Cortex of kidney (tissue), 1 donor: ENCODE measurements at places on chromosomes 3 and 15.

DNA sequence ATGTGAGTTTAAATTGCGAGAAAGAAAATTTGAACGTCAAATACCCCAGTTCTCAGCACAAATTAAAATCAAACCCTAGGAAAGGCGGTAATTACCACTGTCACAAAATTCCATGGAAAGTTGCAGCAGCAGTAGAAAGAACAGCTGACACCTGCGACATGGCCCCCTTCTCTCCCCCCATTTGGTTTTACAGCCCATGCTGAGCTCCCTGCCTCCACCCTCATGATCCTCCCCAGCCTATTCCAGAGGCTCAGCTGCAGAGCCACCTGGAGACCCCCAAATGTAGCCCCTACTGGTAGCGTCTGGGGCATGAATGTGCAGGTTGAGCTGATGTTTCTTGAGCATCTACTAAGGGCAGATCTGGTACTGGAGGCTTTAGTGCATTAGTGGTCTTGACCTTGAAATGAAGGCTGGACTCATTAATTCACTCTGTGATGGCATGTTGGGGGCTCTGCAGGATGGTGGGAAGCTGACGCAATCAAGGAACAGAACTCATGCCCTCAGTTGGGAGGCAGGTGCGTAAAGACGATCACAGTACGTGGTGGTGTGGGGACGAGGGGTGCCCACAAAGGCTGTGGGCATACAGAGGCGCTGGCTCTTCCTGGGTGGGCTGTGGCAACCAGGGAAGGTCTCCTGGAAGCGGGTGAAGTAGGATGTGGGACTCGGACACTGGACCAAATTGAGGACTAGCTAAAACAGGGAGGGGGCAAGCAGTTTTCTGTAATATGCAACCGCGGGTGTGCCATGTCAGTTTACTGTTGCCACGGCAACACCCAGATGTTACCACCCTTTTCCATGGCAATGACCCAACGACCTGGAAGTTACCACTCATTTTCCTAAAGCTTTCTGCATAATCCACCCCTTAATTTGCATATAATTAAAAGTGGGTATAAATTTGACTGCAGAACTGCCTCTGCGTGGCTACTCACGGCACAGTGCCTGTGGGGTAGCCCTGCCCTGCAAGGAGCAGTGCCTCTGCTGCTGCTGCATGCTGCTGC lies 39.8 kb downstream of the PRKCD start:
- DNase-seq: no peak

GRCh38 chr3:47583320-47584075 lies 4.8 kb upstream of the CSPG5 start:
- no peak for DNase-seq

GRCh38 chr15:37103475-37104423 lies 3.4 kb upstream of the MEIS2 start:
- no peak for DNase-seq

- DNase-seq: no peak
Measured at GRCh38 chr3:168040607-168041208, 55.0 kb downstream of the GOLIM4 start.

DNA sequence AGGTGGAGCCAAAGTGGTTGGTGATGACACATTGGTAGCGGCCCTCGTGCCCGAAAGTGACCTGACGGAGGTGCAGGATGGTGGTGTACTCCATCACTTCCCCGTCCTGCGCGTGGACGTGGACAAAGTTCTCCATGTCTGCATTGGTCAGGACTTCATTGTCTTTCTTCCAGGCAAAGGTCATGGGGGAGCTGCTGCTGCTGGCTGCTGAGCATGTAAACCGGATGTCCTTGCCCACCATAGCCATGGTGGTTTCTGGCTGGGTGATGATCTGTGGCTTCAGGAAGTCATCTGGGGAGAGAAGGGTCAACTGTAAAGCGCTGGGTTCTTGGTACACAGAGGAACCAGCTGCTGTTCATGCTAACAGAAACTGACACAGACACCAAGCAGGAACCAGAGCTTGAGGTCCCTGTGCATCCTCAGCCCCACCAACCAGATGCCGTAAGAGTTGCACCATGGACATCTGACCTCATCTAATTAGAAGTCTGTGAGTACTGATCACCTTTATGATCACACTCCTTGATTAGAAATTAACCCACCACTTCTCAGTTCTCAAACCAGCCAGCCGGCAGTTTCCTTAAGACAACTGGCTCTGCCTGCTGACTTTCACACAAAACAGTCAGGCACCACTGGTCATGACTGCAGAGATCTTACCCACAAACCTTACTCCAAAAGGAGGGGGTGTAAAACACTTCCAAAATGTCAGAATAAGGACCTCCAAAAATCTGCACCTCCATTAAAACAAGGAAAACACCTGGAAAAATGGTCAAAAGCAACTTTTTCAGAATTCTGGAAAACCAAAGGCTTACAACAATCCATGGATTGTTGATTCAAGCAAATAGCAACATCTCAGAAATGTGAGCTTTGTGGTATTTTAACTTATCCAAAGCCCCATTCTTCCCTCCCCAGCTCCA lies 114.6 kb downstream of the LRIG1 start:
- no peak for DNase-seq
